NAMALWA (cell line): ENCODE measurements at places on chromosomes 5 and 9.
A peak's percentile ranks its signal among the peaks of the same experiment; 100 is the strongest.

DNA sequence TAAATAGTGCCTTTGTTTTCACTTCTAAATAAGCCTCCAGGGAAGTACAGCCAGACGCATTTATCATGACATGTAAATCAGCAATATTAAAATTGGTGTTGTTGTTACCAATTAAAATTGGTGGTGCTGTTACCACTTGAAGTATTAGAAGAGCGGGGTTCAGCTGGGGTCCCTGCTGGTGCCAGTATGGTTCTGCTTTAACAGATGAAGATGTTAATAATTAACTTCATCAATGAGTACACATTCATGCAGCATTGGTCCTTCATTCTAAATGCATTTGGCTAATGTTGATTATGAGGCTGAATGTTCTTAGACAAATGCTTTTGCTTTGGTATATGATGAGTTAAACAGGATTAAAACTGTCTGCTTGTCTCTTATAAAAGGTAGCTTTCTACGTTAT, 67.6 kb upstream of the TMC1 start:
- no peak for DNase-seq

GRCh38 chr5:104326966-104327365, 764.4 kb upstream of the NUDT12 start:
- no peak for DNase-seq

DNA sequence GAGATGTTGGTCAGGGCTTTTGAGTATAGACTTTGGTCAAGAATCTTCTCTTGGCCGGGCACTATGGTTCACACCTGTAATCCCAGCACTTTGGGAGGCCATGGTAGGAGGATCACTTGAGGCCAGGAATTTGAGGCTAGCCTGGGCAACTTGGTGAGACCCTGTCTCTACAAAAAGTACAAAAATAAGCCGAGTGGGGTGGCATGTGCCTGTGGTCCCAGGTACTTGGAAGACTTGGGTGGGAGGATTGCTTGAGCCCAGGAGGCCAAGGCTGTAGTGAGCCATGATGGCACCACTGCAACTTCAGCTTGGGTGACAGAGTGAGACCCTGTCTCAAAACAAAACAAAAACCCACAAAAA, 57.5 kb downstream of the ACER2 start:
- DNase-seq = no peak

DNA sequence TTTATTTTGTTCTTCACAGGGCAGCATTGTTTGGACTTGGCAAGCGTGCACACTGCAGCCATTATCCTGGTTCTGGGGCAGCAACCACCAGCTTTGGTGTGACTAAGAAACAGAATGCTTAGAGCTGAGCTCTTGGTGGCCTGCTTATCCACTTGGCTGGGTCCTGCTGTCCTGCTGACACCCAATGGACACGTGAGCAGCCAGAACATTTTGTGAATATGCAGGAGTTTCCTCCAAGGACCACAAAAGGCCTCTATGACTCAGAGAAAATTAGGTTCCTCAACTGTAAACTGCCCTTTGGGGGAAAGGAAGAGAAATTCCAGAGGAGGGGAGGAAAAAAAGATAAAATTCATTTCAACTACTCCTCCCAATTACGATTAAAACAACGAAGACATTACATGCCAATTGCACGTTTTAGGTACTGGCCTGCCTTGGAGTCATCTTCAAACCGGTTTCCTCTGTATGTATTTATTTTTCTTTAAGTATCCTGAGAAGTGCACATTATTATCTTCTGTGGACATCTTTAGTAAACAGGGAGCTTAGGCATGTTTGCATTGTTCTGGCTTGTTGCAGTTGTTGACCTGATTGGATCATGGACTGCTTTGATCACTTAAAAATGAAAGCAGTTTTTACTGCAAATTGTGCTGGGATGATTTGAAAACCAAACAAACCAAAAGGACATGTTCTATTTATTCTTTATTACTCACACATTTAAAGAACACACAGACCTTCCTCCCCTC, 82.3 kb upstream of the TLE4 start:
- DNase-seq = no peak

DNA sequence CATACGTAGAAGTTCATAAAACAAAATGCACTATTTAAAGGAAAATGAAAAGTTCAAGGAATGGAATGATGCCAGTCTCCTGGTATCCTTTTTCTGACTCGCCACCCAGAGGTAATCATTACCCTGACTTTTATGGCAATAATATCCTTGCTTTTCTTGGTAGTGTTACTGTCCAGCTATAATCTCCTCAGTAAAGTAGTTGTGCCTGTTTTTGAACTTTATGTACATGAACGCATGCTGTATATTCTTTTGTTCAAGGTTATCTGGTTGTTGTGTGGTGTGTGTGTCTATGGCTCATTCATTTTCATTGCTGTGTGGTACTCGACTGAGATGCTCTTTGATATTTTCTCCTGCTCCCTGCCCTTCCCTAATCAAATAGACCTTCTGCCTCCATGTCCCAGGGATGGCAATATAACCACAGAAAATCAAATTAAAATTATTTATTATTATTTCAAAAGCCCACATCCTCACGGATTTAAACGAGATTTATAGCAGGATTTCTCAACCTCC, 29.2 kb upstream of the FBP1 start:
- DNase-seq = no peak

GRCh38 chr5:134479839-134480238, 45.6 kb upstream of the JADE2 start:
- no peak for DNase-seq

- no peak for DNase-seq
These were observed 10.9 kb downstream of the LHX2 start for GRCh38 chr9:124022201-124023121.

DNA sequence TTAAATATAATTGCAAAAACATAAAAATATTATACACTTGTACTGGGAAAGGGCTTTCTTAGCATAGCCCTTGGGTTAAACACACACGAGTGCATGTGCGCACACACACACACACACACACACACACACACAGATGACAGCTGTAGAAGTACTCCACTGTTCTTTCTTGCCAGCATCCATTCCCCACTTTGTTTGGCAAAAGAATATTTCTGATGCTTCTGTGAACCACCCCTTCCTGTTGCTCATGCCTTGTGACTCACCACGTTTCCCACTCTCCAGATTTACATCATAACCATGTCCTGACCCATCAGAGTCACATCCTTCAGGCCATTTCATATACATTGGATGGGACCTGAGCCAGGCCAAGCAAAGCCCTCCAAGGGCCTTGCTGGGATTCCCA, 280.1 kb downstream of the DNAH5 start:
- DNase-seq = no peak

DNA sequence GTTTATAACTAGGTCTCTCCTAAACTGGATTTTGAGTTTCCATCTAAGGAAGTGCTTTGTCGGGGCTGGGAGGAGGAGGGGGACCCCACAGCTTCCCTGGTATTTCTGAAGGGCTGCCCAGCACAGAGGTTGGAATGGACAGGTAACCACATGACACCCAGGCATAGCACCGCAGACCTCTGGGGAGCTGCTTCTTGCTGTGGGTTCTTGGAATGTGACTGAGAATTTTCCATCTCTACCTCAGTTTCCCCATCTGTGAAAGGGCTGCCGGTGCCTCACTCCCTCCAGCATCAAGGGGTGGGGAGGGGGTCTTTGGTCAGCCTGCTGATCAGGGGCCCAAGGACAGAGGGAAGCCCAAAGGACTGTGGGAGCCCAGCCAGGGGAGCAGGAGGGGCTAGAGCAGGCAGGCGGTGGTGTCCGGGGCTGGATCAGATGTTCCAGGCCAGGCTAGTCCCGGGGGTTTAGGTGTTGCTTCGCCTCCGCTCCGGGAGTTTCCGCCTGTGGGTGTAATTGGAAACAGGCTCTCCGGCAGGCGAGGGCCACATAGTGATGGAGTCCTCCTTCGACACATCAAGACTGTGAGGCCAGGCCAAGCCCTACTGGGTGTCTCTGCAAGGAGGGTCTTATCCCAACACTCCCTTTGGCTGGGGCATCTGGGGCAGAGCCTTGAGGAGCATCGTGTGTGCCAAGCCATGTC, 3.3 kb downstream of the OLFML2A start:
- DNase-seq = no peak

DNA sequence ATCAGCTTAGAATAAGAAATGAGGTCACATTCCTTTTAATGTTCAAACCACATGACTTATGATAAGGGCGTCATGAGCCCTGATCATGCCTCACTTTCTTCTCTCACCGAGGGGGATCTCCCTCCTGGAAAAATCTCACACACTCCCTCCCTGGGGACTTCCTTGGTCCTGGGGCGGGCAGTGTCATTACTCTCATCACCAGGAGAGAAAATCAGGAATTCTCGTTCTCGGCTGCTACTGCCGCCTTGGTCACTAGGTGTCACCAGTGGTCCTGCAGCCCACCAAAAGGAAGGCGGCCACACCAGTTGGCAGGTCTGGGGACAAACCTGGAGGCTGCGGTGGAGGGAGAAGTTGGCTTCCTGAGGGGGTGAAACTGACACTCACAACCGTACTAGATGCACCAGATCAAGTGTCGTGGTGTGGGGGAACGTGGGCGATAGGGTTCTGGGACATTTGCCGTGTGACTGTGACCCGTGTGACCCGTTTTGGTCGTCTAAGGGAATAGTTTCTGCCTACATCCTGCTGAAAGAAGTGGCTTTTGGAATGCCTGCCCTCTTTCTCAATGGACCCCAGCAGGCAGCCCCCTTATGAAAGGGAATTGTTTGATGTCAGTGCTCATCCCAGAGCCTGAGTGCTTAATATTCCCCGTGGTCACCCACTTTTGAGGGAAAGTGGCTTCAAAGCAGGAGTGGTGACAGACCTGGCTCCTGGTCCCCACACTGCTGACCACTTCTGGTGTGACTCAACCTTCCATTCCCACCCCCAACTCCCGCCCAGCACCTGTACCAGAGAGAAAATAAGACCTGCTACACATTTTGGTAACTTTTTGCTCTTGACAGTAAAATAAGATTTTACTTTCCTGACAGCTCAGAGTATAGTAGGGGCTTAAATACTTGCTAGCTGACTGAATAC, 63.2 kb downstream of the ACER2 start:
- peak; percentile 68 for DNase-seq

GRCh38 chr5:95075111-95075510, 209.8 kb downstream of the MCTP1 start:
- DNase-seq = peak; percentile 30

GRCh38 chr9:6405371-6405770, 7.6 kb upstream of the UHRF2 start:
- no peak for DNase-seq

DNA sequence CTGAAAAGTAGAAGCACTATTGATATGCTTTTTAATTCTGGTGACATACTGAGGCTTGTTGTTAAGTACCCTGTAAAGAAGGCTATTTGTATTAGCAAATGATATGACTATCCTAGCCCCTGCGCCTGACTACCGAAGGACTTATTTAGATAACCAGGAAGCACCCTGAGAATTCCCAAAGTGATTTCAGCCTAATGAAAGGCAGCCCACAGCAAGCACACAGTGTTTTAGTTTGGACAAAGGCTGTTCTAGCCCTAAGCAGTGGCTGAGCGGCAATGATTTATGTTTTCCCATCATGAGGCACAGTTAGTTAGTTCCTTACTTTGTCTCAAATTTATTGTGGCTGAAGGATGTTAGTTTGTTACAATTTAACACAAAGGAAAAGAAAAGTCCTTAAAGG, 235.3 kb downstream of the KCTD16 start:
- no peak for DNase-seq

- no peak for DNase-seq
These were observed 41.0 kb upstream of the FBN2 start for GRCh38 chr5:128579093-128579492.

DNA sequence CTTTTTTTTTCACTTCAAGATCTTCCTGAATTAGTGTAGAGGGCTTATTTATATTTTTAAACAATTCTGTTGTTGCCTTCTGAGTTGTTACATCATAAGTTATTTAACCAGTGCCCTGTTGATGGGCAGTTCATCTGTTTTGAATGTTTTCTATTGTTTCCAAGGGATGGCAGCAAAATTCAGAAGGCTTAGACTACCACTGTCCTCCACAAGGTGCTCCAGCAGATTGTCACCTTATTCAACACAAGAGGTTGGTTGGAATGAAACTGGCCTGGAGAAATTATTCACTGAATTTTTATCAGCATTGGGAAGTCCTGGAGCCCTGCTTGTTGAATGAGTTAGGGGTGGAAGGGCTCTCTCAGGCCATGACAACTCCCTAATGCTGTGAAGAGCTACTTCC, 1.3 kb upstream of the KLHL9 start:
- DNase-seq = peak; percentile 24

GRCh38 chr9:76206821-76207220, 187.4 kb downstream of the RFK start:
- DNase-seq = no peak

DNA sequence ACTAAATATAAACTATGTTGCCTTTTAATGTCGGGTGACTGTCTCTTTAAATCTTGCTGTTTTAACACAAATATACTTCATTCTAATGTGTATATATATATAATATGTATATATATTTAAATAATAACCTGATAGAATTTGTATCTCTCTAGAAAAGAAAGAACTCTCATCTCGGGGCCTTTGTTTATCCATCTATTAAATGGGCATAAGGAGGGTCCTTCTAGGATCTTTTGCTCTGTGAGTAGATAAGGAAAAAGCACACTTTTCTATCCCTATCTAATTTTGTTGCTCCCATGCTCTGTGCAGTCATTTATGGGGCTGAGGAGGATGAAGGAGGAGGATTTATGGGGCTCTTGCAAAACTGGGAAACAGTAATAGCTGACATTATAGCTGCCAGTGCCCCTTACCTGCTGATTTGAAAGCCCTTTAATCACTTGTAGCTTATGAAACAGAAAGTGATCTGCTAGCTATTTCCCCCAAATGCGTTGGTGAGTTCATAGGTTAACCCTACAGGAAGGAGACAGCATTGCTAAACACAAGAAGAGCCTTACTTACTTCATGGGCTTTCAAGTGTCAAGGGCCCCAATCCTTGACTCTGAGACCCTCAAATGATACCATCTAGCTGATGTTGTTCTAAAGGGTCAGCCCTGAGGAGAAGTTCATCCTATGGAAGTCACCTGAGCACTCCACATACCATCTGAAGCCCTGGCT, 5.8 kb upstream of the PPARGC1B start:
- peak; percentile 56 for DNase-seq

- no peak for DNase-seq
These were observed 103.9 kb upstream of the MEGF10 start for GRCh38 chr5:127186657-127187056.

- no peak for DNase-seq
These were observed 38.7 kb downstream of the TTC39B start for GRCh38 chr9:15268317-15268716.

GRCh38 chr5:23026252-23027170, 173.4 kb upstream of the CDH12 start:
- no peak for DNase-seq

DNA sequence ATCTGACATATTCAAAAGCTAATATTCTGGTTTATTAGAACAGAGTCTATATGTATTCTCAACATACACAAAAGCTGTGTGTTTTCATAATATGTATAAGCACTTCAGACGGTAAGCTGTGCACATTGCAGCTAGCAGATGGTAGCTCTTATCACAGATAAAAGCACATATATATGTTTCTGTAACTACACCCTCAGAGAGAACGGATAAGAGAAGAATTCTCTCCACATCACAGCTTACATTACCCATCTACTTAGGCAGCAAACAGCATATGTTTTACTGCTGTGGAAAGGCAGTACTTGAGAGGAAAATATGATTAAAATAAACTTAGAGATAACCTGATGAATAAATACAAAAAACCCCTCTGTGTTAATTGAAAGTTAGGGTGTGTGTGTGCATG, 450.9 kb upstream of the ZNF608 start:
- no peak for DNase-seq

- no peak for DNase-seq
These were observed 37.3 kb downstream of the COL5A1 start for GRCh38 chr9:134678666-134679443.
